T-helper 17 cell (primary cell): ENCODE measurements at places on chromosomes 16 and 17. TPM values are rescaled to one million over a fixed set of nuclear protein-coding genes. Genes with fewer than 3 reads are reported as not detected.

Gene HBZ
- total RNA-seq: not detected

Gene TMEM107
- total RNA-seq: 33.0 TPM

Gene ABCA9
- total RNA-seq: 0.08 TPM

Gene BEAN1
- total RNA-seq: not detected

Gene COG1
- total RNA-seq: 64.4 TPM

Gene ADAD2
- total RNA-seq: not detected

Gene TOX3
- total RNA-seq: not detected

Gene MYH11
- total RNA-seq: 0.29 TPM

Gene GRIN2A
- total RNA-seq: not detected

Gene SULT1A2
- total RNA-seq: 0.22 TPM

Gene PRSS8
- not detected for total RNA-seq

Gene HOXB3
- total RNA-seq: 1.7 TPM

Gene EXOC3L1
- not detected for total RNA-seq

Gene CD300LB
- total RNA-seq: 0.34 TPM

Gene CORO1A
- total RNA-seq: 665 TPM

Gene MT1A
- not detected for total RNA-seq

- no peak for DNase-seq
Measured at GRCh38 chr17:77303620-77304019, 162.9 kb downstream of the SEC14L1 start.

DNA sequence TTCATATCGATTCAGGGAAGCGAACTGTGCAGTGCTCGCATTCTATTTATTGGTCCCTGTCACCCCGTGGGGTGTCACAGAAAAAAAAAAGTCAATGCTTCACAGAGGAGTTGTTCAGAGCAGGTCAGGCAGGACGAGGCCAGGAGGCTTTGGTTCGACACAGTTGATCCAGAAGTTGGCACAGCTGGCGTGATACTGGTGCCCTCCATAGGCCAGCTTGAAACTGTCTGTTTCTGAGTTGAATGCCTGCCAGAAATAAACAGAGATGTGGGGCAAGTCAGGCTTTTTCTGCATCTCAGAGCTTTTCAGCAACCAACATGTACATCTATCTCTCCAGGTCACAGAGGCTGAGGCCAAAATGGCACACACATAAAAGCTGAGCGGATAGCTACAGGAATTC is 29.1 kb downstream of the DUSP14 start:
- DNase-seq: no peak

DNA sequence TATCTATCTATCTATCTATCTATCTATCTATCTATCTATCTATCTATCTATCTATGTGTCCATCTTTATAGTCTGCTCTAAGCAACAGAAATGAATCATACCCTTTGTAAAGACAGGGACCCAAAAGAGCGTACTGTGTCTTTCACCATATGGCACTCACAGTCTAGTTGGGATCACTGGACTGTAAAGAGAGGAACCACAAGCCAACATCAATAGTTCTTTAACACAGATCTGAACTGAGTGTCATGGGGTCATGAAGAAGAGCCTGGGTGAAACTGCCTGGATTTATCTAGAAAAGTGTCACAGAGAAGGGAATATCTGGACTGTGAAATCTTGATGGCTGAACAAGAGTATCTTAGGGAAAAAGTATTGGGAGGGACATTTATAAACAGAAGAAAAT is 619.1 kb upstream of the SOX9 start:
- no peak for DNase-seq

- DNase-seq: no peak
Measured at GRCh38 chr16:83994087-83994486, 26.0 kb downstream of the NECAB2 start.

GRCh38 chr16:28140788-28141618 is 70.8 kb downstream of the XPO6 start:
- DNase-seq: peak; percentile 39

- no peak for DNase-seq
Measured at GRCh38 chr16:1093284-1094123, 2.5 kb downstream of the C1QTNF8 start.

GRCh38 chr16:6777624-6778023 is 555.0 kb upstream of the RBFOX1 start:
- no peak for DNase-seq

- DNase-seq: no peak
Measured at GRCh38 chr17:49196520-49196919, 13.9 kb downstream of the GNGT2 start.

DNA sequence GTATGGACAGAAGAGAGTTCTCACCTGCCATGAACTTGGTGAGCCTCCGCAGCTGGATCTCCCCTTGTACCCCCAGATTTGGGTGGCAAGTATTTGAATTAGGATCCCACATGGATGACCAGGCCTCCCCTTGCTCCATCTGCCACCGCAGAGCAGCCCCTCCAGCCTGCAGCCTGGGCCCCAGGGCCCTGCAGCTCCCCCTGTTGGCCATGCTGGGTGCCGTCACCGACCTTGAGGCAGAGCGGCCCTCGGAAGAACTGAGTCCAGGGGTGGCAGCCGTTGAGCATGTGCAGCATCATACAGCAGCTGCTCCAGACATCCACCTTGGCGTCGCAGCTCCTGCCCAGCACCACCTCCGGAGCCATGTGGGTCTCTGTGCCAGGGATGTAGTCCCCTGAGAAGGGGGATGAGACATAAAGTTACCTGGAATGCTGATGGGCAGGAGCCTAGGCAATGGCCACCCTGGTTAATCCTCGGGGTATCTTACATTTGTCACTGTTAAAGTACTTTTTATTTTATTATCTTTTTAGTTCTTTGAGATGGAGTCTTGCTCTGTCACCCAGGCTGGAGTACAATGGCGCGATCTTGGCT is 9.0 kb upstream of the SPATA32 start:
- peak; percentile 32 for DNase-seq

- DNase-seq: no peak
Measured at GRCh38 chr17:80996422-80997305, 5.0 kb downstream of the CHMP6 start.

DNA sequence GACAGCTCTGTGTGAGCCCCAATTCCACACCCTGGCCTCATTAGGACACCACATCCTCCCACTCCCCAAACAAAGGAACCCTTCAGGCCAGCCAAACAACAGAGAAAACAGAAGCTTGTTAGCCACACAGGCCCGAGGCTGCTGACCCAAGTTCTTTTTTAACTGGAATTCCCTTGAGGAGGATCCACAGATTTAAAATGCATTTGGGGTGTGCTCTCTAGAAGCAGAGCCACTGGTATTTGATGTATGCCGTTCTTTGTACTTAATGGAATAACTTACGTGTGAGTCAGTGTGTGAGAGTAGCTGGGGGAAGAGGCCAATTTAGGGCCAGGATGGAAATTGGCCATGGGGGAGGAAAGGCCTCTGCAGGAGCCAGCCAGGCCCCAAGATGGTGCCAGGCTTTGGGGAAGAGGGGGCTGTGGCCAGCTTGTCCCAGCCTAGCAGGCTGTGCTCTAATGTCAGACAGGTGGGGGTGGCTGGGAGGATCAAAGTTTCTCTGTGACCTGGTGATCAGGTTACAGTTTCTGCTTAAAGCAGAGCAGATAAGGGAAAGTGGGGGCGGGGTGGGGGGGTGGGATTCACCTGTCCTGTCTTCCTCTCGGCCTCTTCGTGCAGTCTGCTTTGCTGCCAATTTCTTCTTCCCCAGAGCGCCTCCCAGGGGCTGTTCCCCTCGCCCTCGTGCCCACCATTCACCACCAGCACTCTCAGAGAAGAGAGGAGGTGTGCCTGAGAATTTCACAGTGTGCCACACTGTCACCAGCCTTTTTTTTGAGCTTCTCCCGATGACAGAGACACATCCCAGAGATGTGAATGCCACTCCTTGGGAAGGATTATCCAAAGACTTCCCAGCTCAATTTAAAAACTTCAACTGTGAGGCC is 50.8 kb downstream of the TOM1L2 start:
- DNase-seq: no peak

DNA sequence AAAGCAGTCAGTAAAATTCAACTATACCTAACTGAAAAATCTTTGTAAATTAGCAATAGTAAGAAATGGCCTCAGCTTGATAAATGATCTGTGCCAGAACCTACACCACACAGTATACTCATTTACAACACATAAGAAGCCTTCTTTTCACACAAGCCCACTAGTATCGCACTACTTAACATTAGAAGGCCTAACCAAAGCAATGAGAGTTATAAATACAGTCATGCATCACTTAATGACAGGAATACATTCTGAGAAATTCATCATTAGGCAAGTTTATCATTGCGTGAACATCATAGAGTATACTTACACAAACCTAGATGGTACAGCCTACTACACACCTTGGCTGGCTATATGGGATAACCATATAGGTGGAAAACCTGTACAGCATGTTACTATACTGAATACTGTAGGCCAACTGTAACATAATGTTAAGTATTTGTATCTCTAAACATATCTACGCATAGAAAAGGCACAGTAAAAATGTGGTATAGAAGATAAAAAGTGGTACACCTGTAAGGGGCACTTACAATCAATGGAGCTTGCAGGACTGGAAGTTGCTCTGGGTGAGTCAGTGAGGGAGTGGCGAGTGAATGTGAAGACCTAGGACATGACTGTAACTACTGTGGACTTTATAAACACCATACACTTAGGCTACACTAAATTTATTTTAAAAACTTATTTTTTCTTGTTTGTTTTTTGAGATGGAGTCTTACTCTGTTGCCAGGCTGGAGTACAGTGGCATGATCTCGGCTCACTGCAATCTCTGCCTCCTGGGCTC is 126.5 kb upstream of the CORO6 start:
- DNase-seq: no peak

DNA sequence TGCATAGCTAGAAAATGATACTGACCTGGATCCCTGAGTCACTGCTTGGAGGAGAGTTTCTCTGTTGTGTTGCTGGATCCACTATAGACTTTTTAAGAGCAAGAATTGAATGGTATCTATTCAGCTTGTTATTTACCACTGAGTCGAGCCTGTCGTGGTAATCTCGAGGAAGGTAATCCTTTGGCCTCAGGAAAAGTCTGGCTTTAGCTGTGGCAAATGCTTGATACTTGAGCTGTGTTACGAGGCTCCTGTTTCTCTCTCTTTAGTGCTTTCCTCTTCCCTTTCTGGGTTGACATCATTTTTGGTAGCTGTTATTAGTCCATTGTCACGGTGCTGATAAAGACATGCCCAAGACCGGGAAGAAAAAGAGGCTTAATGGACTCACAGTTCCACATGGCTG is 314.3 kb downstream of the SNX29 start:
- no peak for DNase-seq

GRCh38 chr17:71304498-71305158 is 816.2 kb upstream of the SOX9 start:
- DNase-seq: no peak

GRCh38 chr17:47692895-47693730 is 848 bp upstream of the TBKBP1 start:
- no peak for DNase-seq

DNA sequence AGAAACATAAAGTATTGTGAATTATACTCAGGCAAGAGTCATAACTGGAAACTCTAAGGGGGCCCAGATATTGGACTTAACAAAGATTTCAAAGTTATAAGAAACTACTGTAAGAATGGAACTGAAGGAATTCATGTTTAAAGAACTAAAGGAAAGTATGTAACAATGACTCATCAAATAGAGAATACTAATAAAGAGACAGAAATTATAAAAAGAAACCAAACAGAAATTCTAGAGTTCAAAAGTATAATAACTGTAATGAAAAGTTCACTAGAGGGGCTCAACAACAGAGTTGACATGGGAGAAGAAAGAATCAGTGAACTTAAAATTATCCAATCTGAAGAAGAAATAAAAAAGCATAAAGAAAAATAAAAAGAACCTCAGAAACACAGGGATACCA is 55.4 kb downstream of the ADCY9 start:
- DNase-seq: no peak

GRCh38 chr17:279331-279730 is 73.3 kb downstream of the RPH3AL start:
- DNase-seq: no peak

DNA sequence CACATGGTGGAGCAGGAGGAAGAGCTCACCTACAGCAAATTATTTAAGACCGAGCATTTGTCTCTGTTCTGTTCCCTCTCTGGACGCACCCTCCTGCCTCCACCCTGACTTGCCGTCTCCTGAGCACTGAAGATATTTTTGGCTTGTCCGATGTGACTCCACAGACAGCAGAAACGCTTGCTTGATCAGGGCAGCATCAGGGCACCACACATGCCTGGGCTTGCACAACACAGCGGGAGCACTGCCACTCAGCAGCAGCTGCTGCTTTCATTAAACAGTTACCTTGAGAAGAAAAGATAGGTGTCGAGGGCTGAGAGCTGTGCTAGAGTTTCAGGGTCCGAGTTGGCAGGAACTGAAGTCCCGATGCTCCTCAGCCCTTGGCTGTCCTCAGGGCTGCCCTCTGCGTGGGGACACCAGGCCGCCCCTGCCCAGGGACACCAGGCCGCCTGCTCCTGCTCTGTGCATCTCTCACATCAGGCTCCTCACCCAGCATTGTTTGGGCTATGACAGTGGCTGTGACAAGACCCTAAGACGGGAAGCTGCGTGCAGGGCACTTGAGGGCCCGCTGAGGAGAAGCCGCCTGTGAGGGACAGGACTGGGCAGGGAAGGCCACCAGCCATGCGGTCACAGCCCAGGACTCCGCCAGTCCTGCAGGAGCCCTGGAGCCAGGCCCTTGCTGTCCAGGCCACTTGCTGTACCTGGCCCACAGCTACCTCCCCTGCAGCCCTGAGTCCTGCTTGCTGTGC is 21.3 kb upstream of the CDH15 start:
- no peak for DNase-seq

DNA sequence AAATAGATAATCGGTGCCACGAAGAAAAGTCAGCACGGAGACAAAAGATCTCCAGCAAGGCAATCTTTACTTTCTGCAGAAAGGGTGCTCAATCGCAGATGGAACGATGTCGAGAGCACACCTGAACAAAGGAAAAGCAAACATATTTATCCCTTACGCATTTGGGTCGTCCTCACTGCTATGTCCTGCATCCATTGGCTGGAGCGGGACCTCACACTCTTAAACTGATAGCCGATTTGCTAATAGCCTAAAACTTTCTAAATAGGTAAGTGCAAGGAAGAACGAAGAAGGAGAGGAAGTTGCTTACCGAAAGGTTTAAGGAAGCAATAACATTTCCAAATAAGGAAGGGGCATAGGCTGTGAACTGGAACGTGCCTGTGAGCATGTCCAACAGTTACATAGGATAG is 1.2 kb upstream of the AKAP10 start:
- DNase-seq: no peak

GRCh38 chr17:70254735-70255460 is 85.6 kb downstream of the KCNJ2 start:
- DNase-seq: no peak

- DNase-seq: no peak
Measured at GRCh38 chr17:3693829-3694231, 2.1 kb downstream of the P2RX5 start.

DNA sequence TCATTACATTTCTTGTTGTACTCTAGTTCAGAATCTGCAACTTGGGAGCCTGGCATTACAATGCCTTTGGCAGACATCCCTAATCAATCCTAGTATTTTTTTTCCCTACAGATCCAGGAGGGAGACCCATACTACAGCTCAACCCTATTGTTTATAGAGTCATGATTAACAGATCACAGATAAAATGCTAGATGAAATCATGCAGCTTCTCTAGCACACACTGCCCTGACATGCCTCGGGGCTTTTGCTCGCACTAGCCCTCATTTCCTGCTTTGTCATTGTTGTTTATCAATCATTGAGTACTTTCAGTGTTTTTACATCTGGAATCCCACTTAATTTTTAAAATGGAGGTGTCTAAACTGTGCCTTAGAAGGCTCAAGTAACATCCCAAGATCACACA is 412.5 kb downstream of the CA10 start:
- no peak for DNase-seq

- DNase-seq: peak; percentile 30
Measured at GRCh38 chr16:354971-355461, 2.5 kb upstream of the AXIN1 start.

- no peak for DNase-seq
Measured at GRCh38 chr16:59878999-59879398, 1144.9 kb upstream of the GOT2 start.
